ENCODE measurements at places on chromosomes 11 and 22. TPM values are rescaled to one million over a fixed set of nuclear protein-coding genes. Genes with fewer than 3 reads are reported as not detected.

DNA sequence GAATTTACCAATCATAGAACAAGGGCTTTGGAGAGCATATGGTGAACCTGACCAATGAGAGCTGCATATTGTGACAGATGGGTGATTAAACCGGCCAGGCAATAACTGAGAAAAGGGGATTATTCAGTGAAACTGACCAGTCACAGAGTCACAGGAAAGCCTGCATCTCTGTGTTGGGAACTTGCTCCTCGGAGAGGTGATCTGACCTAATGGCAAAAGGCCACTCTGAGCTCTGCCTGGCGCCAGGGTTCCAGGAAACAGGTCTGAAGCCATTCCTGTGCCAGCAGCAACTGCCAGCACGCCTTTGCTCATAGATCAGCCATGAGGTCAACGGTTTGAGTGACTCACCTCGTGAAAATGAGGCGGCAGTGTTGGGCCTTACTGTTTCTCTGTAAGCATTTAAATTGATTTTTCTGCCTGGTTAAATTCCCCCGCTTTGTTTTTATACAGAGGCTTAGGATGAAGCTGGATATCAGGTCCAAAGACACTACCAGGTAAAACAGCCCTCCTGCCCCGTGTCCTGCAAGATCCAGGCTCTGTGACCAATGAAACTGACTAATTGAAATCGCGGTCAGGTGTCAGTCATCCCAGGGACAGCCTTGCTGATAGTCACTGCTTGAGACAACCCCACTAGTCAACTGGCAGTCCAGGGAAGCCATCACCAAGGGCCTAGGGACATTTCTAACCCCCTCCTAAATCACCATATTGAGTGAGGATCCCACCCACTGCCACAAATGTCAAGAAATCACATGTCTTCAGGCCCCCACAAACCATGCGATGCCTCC lies 35.8 kb upstream of the MYOD1 start:
- no peak overlapping the region for H3K27ac ChIP-seq
- peaks cover 51% of the 10 kb centered on the region for H3K27me3 ChIP-seq
- no peak for DNase-seq
- H3K36me3 ChIP-seq, result no peaks in the 10 kb centered on the region
- no peak overlapping the region for H3K4me3 ChIP-seq

GRCh38 chr22:46910624-46911023 lies 148.2 kb downstream of the TBC1D22A start:
- no peak for DNase-seq
- H3K4me3 ChIP-seq, result no peak overlapping the region
- peaks cover 29% of the 10 kb centered on the region for H3K4me1 ChIP-seq
- no peaks in the 10 kb centered on the region for H3K27me3 ChIP-seq

DNA sequence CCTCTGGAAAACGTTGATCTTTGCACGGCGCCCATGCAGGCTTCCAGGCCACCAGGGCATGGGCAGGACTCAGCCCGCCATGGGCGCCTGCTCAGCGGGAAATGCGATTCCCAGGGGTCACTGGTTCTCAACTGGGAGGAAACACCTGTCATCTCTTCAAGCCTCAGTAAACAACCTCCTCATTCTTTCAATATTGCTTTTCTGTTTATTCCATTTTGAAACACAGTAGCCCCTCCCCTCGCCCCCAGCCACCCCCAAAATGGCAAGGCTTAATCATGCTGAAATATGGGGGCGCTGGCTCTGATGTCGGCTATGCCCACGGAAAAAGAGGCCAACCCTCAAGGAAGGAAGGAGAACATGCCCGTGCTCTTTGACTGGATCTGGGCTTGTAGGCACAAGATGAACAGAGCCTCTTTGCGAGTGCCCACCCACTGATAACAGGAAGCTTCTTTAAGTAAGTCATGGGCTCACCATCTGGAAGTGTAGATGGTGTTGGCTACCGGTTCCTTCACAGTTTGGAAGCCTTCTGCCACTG lies 594 bp upstream of the POU2AF1 start:
- H3K27me3 ChIP-seq, result no peaks in the 10 kb centered on the region
- no peaks in the 10 kb centered on the region for H3K36me3 ChIP-seq
- DNase-seq, result no peak
- peak overlapping the region; percentile 89 for H3K4me3 ChIP-seq
- H3K27ac ChIP-seq, result peak overlapping the region; percentile 61

- no peak overlapping the region for H3K27ac ChIP-seq
- peaks cover 16% of the 10 kb centered on the region for H3K27me3 ChIP-seq
- no peak for DNase-seq
- H3K4me3 ChIP-seq, result no peak overlapping the region
- no peaks in the 10 kb centered on the region for H3K36me3 ChIP-seq
These were observed 46.4 kb downstream of the ME3 start for GRCh38 chr11:86625981-86626380.

DNA sequence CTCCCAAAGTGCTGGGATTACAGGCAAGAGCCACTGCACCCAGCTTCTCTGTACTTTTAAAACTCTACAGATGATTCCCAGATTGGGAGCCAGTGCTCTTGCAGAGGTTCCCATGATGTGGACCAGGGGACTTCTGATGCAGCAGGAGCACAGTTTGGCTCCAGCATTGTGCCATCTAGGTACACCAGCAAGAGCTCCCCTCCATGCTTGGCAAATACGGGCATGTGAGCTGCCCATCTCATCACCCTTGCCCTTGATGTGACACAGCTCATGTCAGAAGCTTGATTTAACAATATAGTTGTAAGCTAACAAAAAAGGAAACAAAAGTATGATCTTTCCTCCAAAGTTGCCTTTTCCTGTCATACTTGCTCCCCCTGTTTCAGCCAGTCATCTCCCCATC lies 28.7 kb downstream of the SNU13 start:
- H3K27ac ChIP-seq, result no peak overlapping the region
- DNase-seq, result no peak
- H3K4me1 ChIP-seq, result peaks cover 2% of the 10 kb centered on the region

DNA sequence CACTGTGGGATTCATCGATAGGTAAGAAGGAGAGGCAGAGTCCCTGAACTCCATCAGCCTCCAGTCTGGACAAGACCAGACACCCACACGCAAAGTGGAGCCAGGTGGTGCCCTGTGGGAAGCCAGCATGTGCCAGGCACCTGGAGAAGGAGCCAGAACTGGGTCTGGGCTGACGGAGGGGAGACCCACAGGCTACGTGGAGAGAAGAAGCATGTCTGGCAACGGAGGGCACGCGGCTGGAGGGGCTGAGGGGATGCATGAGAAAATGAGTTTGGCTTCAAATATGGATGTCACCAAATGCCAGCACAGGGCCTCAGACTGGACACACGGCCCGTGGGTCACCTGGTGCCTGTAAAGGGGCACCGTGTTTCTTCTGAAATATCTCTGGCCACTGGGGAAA lies 55.7 kb downstream of the LINC01488 start:
- H3K4me3 ChIP-seq, result no peak overlapping the region
- H3K4me1 ChIP-seq, result peaks cover 4% of the 10 kb centered on the region
- no peaks in the 10 kb centered on the region for H3K36me3 ChIP-seq
- DNase-seq, result no peak
- H3K27me3 ChIP-seq, result peaks cover 40% of the 10 kb centered on the region
- no peak overlapping the region for H3K27ac ChIP-seq

DNA sequence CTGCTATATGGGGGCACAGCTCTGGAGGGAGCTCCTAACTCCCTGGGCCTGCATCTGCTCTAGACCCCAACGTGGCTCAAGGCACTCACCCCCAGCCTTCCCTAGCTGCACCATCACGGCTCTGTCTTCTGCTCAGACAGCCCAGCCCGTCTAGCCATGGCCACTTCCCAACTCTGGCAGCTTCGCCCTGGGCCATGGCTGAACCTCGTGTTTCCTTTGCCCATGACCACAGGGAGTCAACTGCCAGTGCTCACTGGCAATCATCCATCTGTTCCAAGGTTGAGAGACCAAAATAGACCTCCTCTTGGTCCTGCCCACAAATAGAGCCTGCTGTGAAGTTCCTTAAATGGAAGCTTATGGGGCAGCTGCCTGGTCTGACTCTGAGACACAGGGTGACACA lies 5.4 kb downstream of the LMO1 start:
- DNase-seq, result no peak
- H3K27ac ChIP-seq, result no peak overlapping the region
- H3K4me1 ChIP-seq, result no peaks in the 10 kb centered on the region
- H3K4me3 ChIP-seq, result no peak overlapping the region
- H3K36me3 ChIP-seq, result no peaks in the 10 kb centered on the region

- H3K27ac ChIP-seq, result peak overlapping the region; percentile 95
- peaks cover 58% of the 10 kb centered on the region for H3K4me1 ChIP-seq
- no peaks in the 10 kb centered on the region for H3K27me3 ChIP-seq
- H3K4me3 ChIP-seq, result peak overlapping the region; percentile 83
These were observed 32.7 kb downstream of the CD6 start for GRCh38 chr11:61004180-61004611.

- no peak for DNase-seq
- H3K4me3 ChIP-seq, result no peak overlapping the region
- H3K27me3 ChIP-seq, result peaks cover 29% of the 10 kb centered on the region
- H3K4me1 ChIP-seq, result no peaks in the 10 kb centered on the region
- H3K36me3 ChIP-seq, result no peaks in the 10 kb centered on the region
- H3K27ac ChIP-seq, result no peak overlapping the region
These were observed 129.5 kb upstream of the E2F8 start for GRCh38 chr11:19370100-19370861.

DNA sequence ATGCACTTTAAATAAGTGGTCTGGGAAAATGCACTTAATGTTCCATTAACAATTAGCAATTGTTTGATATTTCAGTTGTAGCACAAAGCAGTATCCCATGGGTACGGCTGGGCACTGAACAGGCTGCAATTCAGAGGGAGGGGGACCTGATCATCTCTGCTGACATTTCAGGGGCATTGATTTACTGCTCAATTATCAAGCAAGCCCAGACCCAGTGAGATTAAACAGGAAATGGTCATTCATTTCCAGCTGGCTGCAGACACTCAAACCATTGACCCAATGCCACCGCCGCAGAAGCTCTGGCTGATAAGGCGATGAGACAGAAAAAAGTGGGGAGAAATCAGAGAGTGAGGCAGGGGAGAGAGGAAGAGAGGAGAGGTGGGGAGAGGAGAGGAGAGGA lies 1.2 kb downstream of the GPR83 start:
- H3K4me3 ChIP-seq, result no peak overlapping the region
- H3K4me1 ChIP-seq, result peaks cover 6% of the 10 kb centered on the region
- H3K36me3 ChIP-seq, result peaks cover 7% of the 10 kb centered on the region

DNA sequence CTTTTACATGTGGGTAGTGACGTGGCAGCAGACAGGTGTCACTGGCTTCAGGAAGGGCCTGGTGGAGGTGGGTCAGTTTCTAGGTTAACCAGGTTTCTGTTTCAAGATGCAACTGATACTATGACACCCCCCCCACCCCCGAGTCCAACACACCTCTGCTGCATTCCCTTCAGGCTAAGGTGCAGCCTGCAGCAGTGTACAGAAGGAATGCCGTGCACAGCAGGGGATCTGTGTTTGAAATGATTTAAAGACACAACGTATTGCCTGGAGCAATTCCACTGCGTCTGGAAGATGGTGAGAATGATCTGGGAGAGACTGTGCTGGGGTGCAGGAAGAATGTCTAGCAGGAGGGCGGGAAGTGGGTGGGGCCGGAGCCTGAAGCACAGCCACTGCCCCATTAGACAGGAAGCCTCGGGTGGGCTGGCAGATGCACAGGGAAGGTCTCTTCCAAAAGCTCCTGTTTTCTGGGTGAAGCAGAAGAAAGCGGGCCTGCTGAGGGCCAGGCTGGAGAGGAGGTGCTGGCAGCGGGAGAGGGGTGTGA lies 11.9 kb upstream of the TESMIN start:
- no peak overlapping the region for H3K27ac ChIP-seq
- peaks cover 5% of the 10 kb centered on the region for H3K4me1 ChIP-seq
- H3K27me3 ChIP-seq, result no peaks in the 10 kb centered on the region
- peaks cover 6% of the 10 kb centered on the region for H3K36me3 ChIP-seq
- no peak overlapping the region for H3K4me3 ChIP-seq
- no peak for DNase-seq

DNA sequence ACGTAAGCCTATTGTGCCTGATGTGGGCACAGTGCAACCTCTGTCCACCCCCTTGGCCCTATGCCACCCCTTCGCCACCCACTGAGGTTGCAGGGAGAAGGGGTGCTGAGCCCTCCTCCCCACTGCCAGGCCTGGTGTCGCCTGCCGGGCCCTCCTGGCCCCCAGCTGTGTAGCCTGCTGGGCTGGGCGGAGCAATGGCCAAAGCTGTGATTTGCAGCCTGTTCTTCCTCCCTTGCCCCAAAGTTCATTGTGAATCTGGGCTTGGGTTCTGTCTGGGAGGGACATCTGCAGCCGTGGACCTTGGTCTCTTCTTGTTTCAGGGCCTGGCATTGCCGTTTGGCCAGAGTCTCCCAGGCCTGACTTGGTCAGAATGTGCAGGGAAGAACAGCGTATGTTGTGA lies 121.9 kb downstream of the PKNOX2 start:
- H3K4me1 ChIP-seq, result peaks cover 2% of the 10 kb centered on the region
- H3K36me3 ChIP-seq, result no peaks in the 10 kb centered on the region
- DNase-seq, result no peak
- H3K27me3 ChIP-seq, result peaks cover 56% of the 10 kb centered on the region
- H3K27ac ChIP-seq, result no peak overlapping the region
- H3K4me3 ChIP-seq, result no peak overlapping the region

- no peak overlapping the region for H3K4me3 ChIP-seq
- DNase-seq, result peak; percentile 6
- no peak overlapping the region for H3K27ac ChIP-seq
These were observed 18.3 kb upstream of the MUC5B start for GRCh38 chr11:1204381-1205101.

GRCh38 chr22:36691488-36691887 lies 12.1 kb downstream of the CACNG2 start:
- H3K4me1 ChIP-seq, result peaks cover 2% of the 10 kb centered on the region
- H3K36me3 ChIP-seq, result peaks cover 7% of the 10 kb centered on the region
- DNase-seq, result no peak
- H3K27ac ChIP-seq, result no peak overlapping the region
- H3K27me3 ChIP-seq, result peaks cover 88% of the 10 kb centered on the region

DNA sequence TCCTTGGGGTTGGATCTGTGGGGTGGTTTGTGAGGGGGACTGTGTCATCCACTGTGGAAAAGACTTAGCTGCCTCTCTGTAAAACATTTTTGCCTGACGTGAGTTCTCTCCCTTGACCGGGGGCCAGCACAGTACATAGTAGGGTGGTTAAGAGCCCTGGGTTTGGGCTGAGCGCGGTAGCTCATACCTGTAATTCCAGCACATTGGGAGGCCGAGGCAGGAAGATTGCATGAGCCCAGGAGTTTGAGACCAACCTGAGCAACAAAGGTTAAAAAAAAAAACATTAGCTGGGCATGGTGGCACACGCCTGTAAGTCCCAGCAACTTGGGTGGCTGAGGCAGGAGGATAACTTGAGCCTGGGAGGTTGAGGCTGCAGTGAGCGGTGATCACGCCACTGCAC lies 74.7 kb upstream of the WNT7B start:
- H3K27me3 ChIP-seq, result no peaks in the 10 kb centered on the region
- DNase-seq, result no peak
- H3K4me3 ChIP-seq, result peak overlapping the region; percentile 21
- peaks cover 2% of the 10 kb centered on the region for H3K36me3 ChIP-seq
- H3K4me1 ChIP-seq, result peaks cover 32% of the 10 kb centered on the region
- peak overlapping the region; percentile 96 for H3K27ac ChIP-seq

- peaks cover 2% of the 10 kb centered on the region for H3K36me3 ChIP-seq
- no peak for DNase-seq
- H3K27me3 ChIP-seq, result no peaks in the 10 kb centered on the region
- H3K4me1 ChIP-seq, result peaks cover 16% of the 10 kb centered on the region
- no peak overlapping the region for H3K4me3 ChIP-seq
These were observed 11.3 kb downstream of the ENDOD1 start for GRCh38 chr11:95100856-95101507.

NFRKB gene
- total RNA-seq, result 61.1 TPM

KLHL22 gene
- total RNA-seq, result 28.1 TPM

MS4A6E gene
- total RNA-seq, result not detected

KRTAP5-1 gene
- total RNA-seq, result not detected

SGSM1 gene
- 3.0 TPM for total RNA-seq

CHADL gene
- total RNA-seq, result 3.5 TPM
